A673 (cell line): ENCODE measurements at places on chromosomes 1 and 21. TPM values are rescaled to one million over a fixed set of nuclear protein-coding genes. Genes with fewer than 3 reads are reported as not detected.

The TTC3 gene
- total RNA-seq: 137 and 140 TPM in 2 replicates

DNA sequence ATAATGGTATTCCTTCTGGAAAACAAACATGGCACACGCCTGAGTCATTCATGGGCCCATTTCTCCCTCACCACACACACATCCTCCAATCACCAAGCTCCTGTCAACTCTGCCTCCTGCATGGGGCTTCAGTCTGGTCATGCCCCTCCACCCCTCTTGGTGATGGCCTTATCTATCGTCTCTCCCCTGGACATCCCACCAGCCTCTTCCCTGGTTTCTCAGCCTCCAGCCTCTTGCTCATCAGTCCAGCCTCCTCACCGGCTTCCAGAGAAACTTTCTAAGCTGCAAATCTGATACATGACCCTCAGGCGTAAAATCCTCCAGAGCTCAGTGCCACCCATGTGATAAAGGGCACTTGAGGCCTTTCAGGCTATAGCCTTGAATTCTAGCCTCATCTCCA lies 243.9 kb downstream of the FOXD2 start:
- DNase-seq: no peak

DNA sequence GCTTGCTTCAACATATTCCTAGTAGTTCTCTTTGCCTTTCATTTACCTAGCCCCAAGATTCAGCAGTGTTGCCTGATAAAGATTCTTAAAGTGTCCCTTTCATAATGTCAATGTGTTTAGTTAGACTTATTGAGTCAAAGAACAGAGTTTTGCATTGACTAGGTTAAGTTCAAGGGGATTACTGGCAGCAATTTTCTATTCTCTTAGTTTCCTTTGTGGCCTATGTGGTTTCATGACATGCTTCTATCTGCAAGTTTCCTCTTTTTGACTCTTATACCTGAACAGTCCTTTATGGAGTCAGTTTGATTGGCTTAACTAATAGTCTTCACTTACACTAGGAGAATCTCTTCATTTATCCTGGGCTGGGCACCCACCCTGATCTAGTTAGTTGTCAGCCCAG lies 151.3 kb downstream of the ADGRL4 start:
- DNase-seq: no peak

The GBP7 gene
- not detected in 2 replicates for total RNA-seq

DNA sequence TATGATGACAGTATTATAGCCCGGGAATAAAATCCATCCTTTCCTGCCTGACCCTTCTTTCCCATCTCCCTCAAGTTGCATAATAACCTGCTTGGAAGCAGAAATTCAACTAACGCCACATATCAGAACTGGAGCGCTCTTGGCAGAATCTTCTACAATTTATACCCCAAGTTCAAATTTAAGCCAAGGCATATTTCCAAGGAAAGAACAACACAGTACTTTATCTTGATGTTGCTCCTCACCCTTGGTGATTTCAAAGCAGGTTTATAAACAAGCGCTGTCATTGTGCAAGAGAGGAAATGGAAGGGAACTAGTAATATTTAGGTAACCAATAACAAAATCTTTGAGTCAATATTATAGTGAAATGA lies 38.0 kb upstream of the PTGFRN start:
- no peak for DNase-seq

The CTSK gene
- 12.3 and 14.3 TPM in 2 replicates for total RNA-seq

The TMEM61 gene
- total RNA-seq: not detected in 2 replicates

- no peak for DNase-seq
Measured at GRCh38 chr1:7760245-7760644, 10.9 kb upstream of the VAMP3 start.

DNA sequence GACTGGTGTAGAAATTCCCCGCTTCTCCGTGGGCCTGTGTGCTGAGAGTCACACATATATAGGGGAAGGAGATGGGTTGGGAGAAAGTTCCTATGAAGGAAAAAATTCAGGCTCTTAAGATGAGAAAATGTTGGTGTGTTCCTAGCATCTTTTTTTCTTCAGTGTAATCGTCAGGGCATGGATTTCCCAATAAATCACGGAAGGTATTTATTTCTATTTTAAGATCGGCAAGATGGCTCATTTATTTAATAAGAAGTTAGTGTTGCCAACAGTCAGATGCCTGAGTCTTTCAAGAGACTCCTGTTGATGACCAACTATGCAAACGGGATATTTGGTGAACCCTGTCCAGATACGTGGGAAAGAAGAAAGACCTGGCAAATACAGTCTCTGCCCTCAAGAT lies 58.2 kb downstream of the TGFB2 start:
- DNase-seq: no peak

DNA sequence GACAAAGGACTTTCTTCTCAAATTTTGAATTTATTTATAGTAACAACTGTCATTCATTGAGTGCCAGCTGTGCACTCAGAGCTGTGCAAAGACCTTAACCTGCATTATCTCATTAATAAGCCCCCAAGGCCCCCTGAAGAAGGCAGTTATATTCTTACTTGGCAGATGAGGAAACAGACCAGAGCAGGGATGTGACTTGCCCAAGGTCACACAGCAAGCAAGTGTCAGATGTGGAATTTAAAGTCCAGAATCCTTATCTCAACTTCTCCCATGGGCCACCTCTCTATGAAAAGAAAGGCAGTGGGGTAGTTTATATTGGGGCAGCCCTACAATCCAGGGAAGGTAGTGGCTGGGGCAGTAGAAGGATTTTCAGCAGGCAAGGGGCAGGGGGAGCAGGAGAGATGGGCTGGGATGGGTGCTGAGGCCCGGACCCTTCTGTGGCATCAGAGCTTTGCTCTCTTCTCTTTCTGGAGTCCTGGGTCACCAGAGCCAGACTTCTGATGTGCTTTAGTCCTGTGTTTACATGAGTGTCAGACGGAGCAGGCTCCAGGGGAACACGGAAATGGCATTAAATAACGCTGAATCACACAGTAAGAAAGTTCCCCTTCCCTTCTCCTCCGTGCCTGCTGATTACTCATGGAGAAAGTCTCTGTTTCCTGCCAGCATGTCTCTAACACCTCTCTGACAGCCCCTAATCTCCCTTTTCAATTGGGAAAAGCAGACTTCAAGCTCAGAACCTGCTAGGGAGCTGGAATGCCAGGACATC lies 39.5 kb downstream of the EPHB2 start:
- DNase-seq: peak; percentile 39

DNA sequence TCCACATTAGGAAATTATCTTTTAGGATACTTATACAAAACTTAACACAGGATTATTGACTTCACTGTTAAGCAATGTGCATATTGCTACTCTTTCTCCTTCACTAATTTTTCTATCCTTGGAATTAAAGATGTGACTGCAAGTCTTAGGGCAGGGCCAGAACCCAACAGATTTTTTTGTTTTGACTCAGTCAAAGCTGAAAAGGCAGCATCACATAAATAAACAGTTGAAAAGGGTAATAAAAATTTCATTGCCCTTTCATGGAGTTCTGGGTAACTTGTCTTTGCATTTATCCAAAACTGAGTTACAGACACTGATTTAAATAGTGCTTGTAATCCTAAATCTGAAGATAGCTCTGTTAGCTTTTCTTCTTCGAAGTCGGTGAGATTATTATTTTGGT lies 1.9 kb upstream of the TMEM35B start:
- DNase-seq: no peak

- DNase-seq: no peak
Measured at GRCh38 chr1:87333692-87334347, 5.1 kb downstream of the LMO4 start.

DNA sequence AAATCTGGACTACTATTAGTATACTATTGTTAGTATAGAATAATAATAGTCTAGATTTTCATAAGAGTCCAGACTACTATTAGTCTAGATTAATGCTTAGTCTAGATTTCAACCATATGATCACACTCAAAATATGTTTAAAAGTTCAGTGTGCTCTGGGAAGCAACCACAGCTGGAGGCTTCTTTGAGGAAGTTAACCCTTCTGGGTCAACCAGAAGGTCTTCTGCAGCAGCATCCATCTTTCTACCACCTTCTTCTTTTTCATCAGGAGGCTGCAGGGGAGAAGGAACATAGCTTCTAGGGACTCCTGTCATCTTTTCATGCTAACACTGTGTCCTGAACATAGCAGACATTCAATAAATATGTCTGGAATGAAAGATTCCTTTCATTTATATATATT lies 51.2 kb upstream of the DNAJC6 start:
- DNase-seq: no peak

The ANKRD65 gene
- not detected in 2 replicates for total RNA-seq

GRCh38 chr1:6280761-6281451 lies 20.0 kb upstream of the GPR153 start:
- no peak for DNase-seq

GRCh38 chr1:161404051-161404597 lies 36.4 kb upstream of the CFAP126 start:
- no peak for DNase-seq

- DNase-seq: peak; percentile 90
Measured at GRCh38 chr21:44927587-44928461, 7.1 kb upstream of the ITGB2 start.
